ENCODE measurements at places on chromosomes 11 and 22.

DNA sequence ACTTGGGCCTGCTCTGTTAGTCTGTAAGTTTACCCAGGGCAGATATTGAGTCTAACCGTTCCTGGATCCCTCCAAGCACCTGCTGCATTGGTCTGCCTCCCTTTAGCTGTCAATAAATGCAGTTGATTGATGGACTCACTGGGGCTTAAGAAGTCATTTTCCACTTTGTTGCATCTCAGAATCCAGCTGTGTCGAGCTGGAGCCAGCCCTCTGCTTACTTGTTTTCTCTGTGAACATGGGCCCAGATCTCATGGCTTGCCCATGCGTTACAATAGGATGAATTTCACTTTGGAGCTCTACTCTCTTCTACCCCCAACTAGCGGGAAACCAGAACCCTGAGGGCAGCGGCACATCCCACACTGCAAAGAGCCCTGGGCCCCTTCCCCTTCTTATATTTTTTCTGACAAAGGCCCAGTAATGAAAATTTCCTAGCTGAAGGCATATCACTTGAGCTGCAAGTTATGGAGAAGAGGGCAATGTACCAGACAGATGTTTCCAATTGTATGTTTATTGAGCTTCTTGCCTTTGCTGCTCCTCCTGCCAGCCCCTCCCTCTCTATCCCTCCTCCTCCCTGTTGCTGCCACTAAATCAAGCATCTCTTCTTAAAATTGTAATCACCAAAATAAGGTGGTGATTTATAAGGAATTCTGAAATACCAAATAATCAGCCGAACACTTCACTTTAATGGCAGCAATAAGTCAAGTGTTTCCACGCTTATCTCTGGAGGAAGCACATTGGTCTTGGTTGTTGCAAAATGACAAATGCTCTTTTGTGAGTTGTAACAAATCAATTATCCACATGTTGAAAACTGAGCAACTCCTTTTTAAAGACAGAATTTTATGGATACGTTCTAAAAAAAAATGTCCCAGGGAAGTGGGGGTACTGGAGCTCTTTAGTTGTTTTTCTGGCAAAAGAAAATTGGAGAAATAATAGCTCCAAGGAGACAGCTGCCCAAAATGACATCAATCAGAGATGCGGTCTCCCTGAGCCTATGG is 212.3 kb upstream of the ZBED5 start:
- no peak for DNase-seq

GRCh38 chr11:79102840-79103239 is 338.0 kb downstream of the TENM4 start:
- DNase-seq = no peak

DNA sequence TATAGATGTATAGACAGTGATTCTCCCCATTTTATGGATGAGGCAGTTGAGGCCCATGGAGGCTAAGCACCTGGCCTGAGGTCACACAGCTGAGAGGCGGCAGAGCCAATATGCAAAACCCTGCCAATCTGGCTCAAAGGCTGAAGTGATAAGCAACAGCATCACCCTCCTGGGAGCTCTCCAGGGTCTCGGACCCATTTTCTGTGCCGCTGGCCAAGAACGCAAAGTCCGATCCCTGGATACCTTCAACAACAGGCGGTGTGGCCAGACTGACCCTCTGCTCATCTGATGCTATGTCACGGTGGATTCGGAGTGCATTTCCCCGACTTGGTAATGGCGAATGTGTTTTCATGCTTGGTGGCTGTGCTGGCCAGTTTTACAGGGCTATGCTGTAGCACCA is 595.0 kb downstream of the TBC1D22A start:
- DNase-seq = no peak

DNA sequence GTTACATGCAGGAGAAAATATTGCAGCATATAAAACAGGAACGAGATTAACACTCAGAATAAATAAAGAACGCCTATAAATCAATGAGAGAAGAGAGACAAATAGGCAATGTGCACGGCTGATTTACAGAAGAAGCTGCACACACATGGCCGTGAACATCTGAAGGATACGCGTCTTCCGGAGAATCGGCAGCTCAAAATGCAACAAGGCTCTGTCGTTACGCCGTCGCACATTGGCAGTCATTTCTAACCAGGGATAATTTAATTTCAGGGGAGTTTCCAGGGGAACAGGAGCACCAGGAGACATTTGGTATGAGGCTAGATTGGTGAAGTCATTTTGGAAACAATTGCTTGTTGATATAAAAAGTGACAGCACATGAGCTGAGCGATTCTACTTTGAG is 745.2 kb downstream of the BRD1 start:
- no peak for DNase-seq

DNA sequence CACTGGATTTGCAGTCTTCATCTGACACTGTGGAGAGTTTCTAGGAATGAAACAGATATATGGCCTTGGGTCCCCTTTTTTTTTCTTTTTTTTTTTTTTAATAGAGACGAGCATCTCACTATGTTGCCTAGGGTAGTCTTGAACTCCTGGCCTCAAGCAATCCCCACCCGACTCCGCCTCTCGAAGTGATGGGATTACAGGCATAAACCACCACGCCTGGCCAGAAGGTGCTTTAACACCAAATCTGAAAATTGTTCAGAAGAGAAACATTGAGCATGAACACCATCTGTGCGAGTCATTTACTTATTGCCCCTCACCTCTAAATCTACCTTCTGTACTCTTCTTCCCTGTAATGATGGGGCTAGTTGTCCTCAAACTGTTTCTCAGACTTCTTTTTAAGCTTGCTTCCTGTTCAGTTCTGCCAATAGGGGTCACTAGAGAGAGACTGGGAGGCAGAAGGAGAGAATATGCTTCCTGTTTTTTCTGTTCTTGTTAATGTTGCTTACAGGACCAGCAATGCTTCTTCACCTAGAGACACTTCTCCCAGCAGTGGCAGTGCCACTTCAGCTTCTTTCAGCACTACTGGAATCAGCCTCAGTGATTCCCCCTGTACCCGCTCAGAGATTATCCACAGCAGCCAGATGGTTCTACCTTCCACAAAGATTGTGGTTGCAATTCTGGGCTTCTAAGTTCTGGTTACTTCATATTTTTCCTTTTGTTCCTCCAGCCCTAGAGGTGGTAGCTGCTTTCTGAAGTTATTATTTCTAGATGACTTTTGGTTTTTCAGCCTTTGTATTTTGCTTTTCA is 20.8 kb upstream of the ZBED5 start:
- DNase-seq = peak; percentile 21

DNA sequence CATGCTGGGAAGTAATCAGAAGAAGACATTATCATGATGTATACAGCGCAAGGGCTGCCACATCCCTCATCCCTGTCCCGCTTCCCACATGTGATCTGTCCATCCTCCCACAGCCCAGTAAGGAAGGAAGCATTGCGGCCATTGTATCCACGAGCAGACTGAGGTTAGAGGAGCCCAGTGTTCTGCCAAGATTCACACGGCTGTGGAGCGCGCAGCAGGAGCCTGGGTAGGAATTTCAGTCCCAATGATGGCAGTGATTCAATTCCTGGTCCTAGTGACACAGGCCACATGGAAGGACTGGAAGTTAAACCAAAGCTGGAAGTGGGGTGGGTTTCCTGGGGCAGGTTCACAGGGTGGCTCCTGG is 89.2 kb downstream of the RTL6 start:
- no peak for DNase-seq

DNA sequence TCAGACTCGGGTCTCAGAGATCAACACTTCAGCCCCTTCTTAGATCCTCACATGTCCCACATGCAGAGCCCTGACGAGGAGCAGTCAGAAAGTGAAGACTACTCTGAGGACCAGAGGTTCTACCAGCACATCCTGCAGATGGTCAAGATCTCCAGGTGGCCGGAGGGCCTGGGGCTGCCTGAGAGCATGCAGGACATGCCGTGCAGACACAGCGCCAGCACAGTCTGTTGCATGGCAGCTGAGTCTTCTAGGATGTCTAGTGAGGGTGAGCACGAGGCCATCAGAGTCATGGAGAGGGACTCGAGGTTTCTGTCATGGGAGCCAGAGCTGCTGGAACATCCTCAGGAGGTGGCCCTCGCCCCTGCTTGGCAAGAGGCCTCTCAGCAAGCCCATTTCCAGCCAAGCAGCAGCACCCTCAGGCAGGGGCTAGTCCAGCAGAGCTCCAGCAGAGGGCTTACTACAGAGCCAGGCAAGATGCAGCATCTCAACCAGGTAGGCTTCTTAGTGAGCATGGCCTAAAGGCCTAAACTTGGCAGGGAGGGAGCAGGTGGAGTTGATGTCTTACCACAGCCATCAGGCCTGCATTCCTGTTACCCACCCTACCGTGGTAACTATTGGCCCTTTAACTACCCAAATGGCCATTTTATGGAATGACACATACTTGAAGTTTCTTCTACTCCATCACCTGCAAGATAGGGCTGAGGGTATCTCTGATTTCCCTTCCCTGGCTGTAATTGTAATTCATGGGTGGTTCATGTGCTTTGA is 28.7 kb downstream of the CEP164 start:
- DNase-seq = no peak

DNA sequence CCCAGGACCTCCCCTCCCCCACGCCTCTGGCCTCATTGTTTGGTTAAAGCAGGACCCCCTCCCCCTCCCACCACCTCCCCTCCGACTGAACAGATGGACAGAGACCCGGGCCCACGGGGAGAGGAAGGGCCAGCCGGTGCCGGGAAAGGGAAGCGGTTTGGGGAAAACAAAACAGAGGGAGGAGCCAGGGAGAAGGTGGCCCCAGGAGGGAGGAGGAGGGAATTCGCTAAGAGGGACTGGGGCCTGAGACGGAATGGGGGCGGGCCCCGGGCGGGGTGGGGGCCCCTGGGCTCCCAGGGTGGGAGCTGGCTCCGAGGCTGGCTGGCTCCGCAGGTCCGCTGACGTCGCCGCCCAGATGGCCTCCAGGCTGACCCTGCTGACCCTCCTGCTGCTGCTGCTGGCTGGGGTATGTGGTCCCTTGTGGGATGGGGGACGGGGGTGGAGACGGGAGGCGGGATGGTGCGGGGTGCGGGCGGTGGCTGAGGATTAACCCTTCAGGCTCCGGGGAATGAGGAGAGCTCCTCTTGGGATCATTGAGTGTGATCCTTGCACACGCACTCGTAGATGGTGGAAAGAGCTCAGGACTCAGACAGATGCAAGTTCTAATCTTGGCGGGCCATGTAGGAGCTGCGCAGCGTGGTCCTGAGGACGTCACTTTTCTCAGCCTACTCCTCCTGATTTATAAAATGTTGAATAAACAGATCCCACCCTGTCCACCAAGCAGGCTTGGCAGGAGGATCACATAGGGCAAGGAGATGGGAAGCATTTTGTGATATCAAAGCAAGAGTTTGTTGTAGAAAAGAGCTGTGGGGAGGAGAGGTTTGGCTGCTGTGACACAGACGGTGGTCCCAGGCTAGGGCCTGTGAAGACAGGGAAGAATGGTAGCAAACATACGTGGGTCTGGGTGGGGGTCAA is 688 bp downstream of the SERPING1 start:
- DNase-seq = no peak

DNA sequence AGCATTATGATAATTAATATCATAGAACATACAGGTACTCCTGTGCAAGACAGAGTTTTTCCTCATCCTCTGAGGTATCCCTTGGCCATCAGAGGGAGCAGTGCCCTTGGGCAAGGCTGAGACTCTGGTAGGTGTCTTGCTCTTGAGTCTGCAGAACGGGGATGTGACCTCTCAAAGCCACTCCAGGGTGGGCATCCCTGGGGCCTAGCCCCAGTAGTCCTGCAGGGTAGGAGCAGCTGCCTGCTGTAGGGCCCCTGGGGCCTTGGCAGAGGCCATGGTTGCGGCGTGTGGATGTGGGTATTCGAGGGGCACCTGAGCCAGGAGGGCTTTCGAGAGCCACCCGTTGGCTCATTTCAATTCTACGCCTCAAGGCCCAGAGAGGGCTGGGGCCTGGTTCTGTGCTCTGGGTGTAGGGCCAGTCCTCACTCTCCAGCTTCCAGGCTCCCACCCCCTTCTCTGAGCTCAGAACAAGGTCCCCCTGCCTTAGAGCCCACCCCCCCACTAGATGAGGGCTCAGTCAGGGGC is 7.7 kb upstream of the OMP start:
- no peak for DNase-seq

DNA sequence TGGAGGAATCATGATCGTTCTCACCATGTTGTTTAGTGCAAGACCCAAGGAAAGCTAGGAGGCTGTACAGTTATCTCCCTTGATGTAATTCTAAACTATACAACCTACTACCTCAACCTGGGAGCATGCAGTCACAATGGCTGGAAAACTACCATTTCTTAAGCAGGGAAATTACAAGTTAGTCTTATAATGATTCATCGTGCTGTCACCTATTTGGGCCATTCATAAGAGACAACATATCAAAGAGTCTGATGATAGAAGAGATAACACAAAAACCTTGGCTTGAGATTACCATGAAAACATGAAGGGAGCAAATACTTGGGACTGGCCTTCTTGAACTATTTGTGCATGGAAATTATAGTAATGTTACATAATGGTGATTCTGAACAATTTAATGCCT is 30.5 kb upstream of the BLID start:
- no peak for DNase-seq

DNA sequence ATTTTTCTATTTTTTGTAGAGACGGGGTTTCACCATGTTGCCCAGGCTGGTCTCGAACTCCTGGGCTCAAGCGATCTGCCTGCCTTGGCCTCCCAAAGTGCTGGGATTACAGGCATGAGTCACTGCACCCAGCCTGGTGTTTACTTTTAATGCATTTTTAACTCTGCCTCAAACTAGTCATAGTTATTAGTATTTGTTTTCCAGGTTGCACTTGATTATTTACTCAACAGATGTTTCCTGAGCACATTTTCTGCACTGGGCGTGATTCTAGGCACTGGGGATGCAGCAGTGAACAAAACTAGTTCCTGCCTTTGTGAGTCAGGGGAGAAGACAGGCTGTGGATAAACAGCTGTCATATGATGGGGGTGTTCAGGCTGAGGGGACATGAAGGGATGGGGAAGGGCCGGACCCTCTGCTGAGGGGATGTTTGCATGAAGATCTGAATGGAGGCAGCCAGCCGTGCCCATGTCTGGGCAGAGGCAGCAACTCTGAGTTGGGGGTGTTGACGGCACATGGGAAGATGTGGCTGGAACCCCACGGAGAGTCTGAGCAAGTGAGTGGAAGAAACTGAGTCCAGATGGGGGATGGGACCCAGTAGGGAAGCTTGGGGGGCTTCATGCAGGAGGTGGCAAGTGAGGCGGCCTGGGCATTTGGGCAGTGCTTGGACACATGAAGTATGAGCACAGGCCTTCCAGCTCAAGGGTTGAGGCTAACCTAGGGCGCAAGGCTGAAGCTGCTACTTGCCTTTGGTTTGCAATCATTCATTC is 34.4 kb downstream of the MPPED1 start:
- DNase-seq = no peak

GRCh38 chr11:118596224-118597146 is 10.9 kb upstream of the PHLDB1 start:
- DNase-seq = no peak

DNA sequence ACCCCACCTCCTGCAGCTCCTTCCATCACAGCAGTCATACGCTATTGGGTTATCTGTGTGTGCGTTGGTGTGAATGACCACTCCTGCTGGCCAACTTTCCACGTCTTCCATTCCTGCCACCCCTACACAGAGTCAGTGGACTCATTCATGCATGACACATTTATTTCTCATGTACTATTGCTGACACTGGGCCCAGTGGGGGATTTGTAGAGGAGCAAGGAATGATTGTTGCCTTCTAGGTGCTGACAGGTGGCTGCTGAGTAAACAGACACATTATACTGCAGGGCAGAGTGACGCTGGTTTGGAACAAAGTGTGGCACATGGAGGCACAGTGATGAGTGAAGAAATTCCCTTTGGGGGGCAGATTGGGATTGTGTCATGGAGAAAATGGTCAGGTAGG is 113.9 kb downstream of the CCDC81 start:
- DNase-seq = no peak
